NCI-H2227 treated with DMSO at 0.1 percent for 48 hours (cell line): ENCODE measurements at places on chromosomes 6 and 20.

- peak; percentile 15 for DNase-seq
Observed at GRCh38 chr6:37303891-37304503, 46.1 kb upstream of the TMEM217 start.

- no peak for DNase-seq
Observed at GRCh38 chr20:63357921-63358905, 2.9 kb downstream of the CHRNA4 start.

GRCh38 chr6:152552616-152553209 lies 84.4 kb downstream of the SYNE1 start:
- DNase-seq, result no peak

GRCh38 chr20:38926934-38927616 lies 858 bp downstream of the FAM83D start:
- no peak for DNase-seq

DNA sequence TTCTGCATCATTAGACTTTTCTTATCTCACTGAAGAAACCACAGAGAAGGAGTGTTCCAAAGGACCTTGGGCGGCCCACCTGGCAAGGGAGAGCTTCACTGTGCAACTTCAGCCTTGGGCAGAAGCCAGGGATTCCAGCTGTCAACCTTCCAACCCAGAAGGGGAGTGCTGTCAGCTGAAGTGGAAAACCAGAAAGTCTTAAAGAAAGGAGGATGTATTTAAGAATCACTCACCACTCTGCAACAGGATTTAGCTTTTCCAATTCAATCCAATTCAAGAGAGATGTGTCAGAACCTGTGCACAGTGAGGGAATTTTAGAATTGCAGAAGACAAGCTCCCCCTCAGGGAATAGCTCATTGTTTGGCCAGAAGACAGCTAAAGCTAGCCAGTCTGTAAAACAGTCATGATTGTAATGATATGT lies 553.7 kb downstream of the CD83 start:
- DNase-seq, result no peak

GRCh38 chr6:25473447-25473846 lies 178.6 kb upstream of the SCGN start:
- no peak for DNase-seq

DNA sequence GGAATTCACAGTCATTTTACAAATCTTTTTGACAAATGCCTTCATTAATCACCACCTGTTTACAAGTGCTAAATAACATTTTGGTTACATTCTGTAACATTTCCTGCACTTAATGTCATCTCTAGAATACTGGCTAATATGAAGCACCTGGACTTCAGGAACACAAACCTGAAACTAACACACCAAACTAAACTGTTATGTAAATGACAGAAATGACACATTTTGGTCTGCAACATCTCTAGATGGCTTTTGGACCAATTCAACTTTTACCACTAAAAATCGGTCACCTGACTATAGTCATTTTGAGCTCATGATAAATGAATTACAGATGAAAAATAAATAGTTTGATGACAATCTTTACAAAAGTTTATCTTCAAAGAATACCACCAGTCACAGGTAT lies 80.6 kb downstream of the ATG5 start:
- no peak for DNase-seq

DNA sequence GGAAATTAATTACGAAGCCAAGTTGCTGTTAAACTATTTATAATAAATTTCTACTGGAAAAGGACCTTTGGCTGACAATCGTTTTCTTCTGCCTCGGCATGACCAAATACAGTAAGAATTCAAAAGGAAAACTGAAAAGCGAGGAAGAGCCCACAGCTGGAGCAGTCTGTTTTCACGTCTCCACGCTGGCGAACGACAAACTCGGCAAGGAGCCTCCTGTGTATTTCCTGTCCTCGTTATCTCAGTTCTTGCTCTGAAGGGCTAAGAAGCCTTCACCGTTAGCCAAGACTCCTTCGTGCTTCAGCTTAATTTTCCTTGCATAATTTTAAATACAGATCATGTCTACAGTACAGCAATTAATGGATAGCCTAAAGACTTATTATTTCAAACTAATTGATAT lies 214.3 kb upstream of the PLCB4 start:
- DNase-seq, result no peak

DNA sequence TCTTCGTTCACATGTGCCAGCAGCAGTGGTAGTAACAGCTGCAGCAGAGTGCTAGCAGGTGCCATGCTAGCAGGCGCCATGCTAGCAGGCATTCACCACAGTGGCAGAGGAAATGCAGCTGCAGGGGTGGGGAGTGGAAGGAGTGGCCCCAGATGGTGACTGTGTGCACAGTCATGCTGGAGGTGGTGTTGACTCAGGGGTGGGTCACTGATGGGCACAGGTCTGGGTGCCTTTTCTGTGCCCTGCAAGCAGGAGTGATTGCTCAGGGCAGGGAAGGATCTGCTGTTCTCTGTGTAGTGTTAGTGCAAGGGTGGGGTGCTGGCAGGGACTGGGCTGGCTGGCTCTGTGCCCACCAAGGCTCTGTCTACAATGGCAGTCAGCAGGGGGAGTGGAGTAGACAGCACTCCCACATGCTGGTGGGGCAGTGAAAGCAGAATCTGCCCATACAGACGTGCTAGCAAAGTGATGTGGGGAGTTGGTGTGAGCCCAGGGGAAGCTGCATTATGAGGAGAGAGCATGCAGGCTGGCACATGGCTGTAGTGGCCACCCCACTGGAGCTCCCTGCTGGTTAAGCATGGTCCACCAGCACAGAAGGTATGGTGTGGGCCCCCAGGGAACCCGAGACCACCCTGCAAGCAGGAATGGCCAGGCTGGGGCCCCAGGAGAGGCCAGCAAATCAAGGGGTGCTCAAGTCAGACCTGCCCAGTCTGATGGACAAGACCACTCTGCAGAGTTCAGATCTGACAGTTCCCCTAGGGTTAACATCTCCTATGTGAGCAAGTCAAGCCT lies 11.4 kb upstream of the TSPYL4 start:
- no peak for DNase-seq

DNA sequence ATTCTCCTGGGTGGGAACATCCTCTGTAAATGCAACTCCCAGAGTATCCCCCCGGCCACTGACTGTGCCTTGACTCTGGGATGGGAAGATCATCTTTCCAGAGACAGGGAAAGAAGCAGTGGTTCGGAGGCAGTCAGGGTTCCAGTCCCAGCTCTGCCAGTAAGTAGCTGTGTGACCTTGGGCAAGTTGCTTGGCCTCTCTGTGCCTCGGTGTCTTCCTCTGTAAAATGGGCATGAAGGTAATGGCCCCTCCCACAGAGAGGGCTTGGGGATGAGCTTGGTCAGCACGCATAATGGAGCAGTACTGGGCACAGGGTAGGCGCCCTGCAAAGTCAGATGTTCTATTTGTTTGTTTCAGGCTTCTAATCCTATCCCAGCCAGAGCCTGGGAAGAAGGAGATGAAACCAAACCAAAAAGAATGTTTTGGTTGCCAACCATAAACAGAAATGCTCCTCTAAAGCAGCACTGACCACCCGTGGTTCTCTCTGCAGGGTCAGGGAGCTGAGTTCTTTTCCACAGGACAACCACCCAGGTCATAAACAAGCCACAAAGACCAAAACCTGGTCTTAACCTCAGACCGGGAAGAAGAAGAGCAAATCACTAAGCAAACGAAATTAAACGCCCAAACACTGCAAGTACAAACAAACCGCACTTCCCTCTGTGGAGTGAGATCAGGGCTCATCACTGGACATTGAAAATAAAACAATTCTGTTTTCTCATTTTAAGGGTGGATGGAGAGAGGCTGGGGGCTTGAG lies 381.0 kb upstream of the SULF2 start:
- no peak for DNase-seq

DNA sequence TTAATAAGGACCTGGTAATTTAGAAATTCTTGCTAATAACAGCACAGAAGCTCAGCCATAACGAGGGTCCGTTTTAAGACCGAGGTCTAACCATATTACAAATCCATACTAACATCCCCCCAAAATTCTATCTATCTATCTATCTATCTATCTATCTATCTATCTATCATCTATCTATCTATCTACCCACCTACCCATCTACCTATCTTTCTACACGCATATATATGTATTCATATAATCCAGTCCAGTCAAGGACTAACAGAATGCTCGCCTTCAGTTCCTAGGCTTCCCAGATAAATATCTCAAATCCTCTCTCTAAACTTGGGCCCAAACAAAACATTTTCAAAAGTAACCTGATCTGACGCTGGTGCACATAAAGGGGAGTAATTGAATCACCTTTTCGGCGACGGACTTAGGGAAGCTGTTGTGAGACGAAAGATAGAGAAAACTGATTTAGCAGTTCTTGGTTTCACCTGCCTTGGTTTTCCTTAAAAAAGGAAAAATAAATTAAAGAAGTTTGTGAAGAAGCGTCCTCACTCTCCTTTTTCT lies 14.5 kb downstream of the HMGN4 start:
- peak; percentile 65 for DNase-seq

DNA sequence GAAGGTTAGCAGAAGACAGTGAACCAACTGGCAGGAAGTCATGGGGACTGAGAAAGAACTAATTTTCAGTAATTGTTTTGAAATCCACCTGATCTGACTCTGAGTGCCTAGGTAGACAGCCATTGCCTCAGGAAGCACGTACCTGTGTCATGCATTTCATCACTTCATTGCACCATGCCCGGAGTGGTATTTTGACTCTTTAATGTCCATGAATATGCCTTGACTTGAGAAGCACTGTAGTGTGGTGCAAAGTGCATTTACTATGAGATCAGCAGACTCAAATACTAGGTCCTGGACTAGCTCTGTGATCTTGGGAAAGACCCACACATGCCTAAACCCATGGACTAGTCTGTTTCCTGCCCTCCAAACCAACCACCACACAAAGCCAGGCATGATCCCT lies 370.9 kb upstream of the MARCKS start:
- no peak for DNase-seq

DNA sequence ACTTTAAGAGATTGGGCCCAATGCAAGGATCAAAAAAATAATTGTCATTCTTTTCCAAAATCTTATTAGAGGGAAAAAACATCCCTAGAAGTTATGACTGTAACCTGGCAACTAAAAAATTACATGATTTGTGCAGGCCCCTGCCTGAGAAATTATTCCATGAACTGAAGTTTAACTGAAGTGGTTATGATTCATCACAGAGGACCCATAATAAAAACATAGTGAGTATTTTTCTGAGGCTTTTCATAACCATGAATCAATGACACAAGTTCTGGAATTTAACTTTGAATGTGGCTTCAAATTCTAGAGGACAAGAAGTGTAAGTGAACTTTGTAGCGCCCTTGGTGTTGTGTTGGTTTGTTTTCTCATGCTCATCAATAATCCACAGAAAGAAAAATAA lies 31.1 kb upstream of the CARMIL1 start:
- no peak for DNase-seq

DNA sequence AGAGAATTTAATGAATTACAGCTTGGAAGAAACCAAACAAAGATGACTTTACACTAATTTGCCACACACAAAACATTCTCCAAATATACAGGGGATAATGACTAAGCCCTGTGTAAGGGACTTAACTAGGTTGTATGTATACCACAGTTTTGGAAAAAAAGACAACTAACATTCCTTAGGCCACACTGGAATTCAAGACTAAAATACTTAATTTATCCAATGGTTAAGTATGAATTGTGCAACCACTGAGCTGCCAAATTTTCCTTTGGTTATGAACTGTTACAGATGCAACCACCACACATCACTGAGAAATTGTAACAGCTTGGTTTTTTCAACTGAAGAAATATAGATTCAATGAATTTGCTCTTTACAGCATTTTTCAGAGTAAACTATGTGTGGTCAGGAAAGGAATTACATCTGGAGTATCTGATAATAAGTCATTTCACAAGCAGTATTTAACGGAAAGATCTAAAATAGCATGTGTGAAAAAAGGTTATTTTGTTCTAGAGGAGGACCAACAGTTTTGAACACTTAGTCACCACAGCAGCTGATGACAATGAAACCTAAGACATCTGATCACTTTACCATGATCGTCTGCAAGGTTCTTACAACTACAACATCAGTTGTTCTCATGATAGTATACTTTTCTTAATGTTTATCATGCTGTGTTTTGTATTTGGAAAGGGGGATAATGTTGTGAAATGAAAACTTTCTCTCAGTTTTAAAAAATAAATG lies 318.8 kb downstream of the BCKDHB start:
- no peak for DNase-seq

- no peak for DNase-seq
Observed at GRCh38 chr6:89954721-89955148, 60.5 kb downstream of the GJA10 start.

GRCh38 chr6:119340796-119341487 lies 8.6 kb downstream of the MAN1A1 start:
- DNase-seq, result no peak

DNA sequence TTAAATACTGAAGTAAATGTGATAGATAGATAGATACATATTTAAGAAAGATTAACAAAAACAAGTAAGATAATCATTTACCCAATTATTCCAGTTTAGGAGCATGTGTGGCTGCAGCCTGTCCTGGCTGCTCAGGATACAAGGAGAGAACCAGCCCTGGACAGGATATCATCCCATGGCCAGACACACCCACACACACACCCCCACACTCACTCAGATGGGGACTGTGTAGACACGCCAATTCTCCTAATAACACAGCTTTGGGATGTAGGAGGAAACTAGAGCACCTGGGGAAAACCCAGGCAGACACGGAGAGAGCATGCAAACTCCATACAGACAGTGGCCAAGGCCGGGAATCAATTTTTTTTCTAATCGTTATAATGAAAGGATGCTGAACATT lies 45.6 kb downstream of the GFOD1 start:
- DNase-seq, result no peak

DNA sequence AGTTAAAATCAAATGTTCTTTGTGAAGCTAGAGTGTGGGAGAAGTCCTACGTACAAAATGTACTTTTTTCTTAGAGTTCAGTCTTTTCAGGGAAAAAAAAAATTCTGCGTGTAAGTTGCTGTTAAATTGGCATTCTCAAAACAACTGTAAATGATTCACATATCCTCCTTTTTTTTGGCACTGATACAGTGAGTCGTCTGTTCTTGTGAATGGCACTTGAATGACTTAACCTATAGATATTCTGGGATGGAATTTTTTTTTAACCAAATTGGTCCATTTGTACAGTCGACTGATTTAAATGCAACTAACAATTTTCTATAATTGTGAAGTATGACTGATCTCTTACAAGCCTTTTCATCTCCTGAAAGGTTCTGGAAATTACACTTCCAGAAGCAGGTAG lies 5.5 kb upstream of the JAG1 start:
- DNase-seq, result no peak

DNA sequence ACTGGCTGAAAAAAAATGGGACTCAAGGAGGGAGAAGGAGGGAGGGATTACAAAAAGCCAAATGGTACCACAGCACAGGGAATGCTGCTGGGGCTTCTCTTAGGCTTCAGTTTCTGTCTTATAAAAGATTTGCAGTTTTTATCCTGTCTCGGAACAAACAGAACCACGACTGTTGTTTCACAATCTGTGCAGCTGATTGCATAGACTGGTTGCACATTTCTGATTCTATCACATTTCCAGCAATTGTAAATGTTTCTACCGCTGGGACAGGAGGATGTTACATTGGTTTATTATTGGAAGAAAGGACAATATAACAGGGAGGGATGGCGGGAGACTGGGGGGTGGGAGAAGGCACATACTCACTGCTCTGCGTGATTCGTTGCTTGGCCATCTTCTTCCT lies 73.5 kb upstream of the ARID1B start:
- no peak for DNase-seq

- no peak for DNase-seq
Observed at GRCh38 chr20:38428800-38429199, 6.3 kb downstream of the SNHG17 start.
